Psoas muscle (tissue), 8 donors: ENCODE measurements at places on chromosomes 11 and 22.
A peak's percentile ranks its signal among the peaks of the same experiment; 100 is the strongest.

- DNase-seq, result no peak
Measured at GRCh38 chr11:12229450-12230229, 119.2 kb downstream of the MICAL2 start.

DNA sequence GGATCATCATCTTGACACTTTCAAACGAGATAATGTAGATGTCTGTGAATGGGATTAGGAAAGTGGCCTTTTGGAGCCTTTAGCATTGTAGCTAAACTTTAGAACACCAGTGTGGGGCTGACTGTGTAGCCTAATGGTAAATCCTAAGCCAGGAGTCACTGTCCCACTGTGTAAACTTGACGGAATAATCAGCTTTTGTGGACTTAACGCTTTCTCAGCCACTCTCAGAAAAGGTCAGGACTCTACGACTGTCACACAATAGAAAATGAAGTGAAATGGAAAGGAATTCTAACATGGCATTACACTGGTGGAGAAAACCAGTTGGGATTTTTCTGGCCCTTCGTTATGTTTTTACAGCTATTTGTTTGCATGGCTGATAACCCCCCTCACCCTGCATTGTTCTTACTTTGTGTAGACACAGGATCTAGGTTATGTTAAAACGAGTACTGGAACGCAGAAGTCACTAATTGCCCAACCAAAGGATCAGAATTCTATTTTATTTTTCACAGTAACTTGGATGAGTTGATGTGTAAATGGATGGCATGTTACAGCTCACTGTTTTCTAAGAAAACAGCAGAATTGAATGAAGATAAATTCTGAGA is 22.0 kb upstream of the GRAMD1B start:
- no peak for DNase-seq

GRCh38 chr22:32776802-32777201 is 24.7 kb upstream of the TIMP3 start:
- DNase-seq, result no peak

- peak; percentile 36 for DNase-seq
Measured at GRCh38 chr22:21917181-21917958, 35.3 kb downstream of the PPM1F start.

GRCh38 chr11:76424891-76425290 is 19.9 kb upstream of the EMSY start:
- no peak for DNase-seq

- no peak for DNase-seq
Measured at GRCh38 chr11:45314900-45315299, 28.8 kb upstream of the SYT13 start.
